ENCODE measurements at places on chromosomes 5 and 9.

DNA sequence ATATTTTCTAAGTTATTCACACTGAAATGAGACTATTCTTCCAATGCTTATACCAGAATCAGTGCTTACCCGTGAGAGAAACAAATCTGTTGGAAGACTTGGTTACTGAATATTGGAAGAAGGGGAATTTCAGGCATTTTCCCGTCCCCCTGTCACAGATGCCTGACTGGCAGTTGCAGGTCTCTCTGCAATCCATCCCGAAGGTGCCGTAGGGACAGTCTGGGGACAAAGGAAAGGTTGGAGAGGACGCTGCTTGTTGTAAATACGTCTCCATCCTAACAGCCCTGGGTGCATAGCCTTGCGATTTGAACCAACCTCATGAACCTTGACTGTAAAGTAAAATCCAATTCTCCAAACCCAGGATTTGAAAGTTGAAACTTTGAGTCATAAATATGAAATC lies 3.5 kb downstream of the ESM1 start:
- DNase-seq = no peak

- DNase-seq = no peak
These were observed 42.9 kb upstream of the HAND1 start for GRCh38 chr5:154520861-154521453.

DNA sequence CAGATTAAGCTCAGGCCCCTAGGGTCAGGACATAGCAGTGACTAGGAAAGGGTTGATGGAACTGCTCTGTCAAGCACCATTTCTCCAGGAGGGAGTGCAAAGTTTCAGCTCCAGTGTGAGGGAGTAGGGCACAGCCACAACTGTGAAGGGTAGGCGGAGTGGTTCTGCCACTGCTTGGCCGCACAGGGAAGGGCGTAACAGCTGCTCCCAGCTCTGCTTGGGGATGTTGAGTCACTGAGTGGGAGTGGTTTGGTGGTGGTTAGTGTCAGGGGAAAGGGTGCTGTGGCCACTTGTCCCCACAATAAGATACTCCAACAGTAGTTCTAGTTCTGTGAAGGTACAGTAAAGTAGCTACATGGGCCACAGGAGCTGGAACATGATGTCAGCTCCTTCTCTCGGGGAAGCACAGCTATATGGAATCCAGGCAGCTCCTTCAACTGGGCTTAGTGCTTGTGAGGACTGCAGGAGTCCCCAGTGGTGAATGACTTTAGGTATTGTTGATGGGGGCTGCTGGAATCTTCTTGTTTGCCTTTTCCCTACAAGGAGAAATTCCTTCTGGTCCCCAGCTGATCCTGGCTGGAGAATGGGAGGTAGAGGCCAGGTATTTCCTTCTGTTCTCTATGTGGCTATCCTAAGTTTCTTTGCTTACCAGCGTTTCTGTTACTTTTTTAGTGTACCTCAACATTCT lies 314.5 kb downstream of the SPATA31D1 start:
- DNase-seq = no peak

GRCh38 chr9:106795031-106795430 lies 67.9 kb upstream of the ZNF462 start:
- no peak for DNase-seq

- no peak for DNase-seq
These were observed 431.7 kb upstream of the CTNND2 start for GRCh38 chr5:12335938-12336337.

- DNase-seq = peak; percentile 68
These were observed 81.7 kb upstream of the ZBTB43 start for GRCh38 chr9:126722922-126723806.

GRCh38 chr5:169801781-169802180 lies 164.7 kb downstream of the DOCK2 start:
- DNase-seq = no peak

- no peak for DNase-seq
These were observed 113.5 kb upstream of the WWC1 start for GRCh38 chr5:168177831-168178450.

- peak; percentile 24 for DNase-seq
These were observed 30.6 kb upstream of the IQGAP2 start for GRCh38 chr5:76372323-76373054.

DNA sequence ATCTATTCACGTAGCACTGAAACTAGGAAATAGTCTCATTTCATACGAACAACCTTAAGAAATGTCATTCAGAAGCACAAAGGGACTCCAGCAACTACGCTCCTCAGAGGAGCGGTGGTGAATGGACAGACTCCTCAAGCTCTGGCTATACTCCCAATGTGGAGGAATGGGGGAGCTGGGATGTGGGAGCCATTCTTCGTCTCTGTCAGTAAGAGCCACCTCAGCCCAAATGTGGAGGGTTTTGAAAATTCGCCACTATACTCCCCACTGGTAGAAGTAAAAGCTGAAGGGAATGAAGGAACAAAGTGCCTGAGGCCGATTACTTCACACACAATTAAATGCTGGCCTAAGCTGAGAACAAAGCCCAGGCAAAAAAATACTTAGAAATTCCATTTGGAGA lies 96.3 kb downstream of the ADAMTS12 start:
- DNase-seq = no peak

DNA sequence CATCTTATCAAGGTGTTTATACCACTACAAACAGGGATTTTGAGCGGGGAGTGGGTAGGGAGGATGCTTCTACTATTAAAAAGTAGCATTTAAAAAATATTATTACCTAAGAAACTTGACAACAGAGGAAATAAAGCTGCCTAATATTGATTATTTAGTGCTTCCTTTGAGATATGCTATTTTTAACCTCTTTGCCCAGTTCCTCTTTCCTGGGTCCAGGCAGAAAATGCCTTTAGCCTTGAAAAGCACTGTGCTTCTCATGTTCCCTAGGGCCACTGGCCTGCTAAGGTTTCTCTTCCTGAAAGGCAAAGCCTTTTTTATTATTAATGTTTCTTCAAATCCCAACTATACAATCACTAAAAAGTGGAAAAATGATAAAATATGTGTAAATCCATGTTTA lies 217.2 kb upstream of the HAPLN1 start:
- DNase-seq = no peak

- no peak for DNase-seq
These were observed 30.6 kb downstream of the GPR107 start for GRCh38 chr9:130084337-130084736.

DNA sequence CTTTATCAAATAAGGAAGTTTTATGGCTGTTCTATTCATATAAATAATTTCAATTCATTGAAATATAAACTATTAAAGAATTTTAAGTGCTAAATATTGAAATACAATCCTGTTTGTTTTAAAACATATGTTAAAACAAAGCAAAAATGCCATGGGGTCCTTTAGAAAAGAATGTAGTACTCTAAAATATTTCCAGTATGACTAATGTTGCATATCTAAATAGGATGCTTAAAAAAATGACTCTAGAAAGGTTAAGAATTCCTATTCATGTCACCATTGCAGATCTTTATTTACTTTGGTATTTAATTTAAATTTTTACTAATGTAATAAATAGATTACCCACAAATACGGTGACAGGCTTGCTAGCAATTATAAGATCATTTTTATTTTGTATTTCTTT lies 132.3 kb downstream of the ZNF608 start:
- DNase-seq = no peak

- DNase-seq = no peak
These were observed 37.0 kb downstream of the B4GALT1 start for GRCh38 chr9:33129886-33130881.

- no peak for DNase-seq
These were observed 44.3 kb downstream of the ERBIN start for GRCh38 chr5:65970481-65971367.

- no peak for DNase-seq
These were observed 369.5 kb downstream of the NTRK2 start for GRCh38 chr9:85038824-85039608.

GRCh38 chr5:113124265-113124664 lies 147.7 kb downstream of the DCP2 start:
- no peak for DNase-seq

DNA sequence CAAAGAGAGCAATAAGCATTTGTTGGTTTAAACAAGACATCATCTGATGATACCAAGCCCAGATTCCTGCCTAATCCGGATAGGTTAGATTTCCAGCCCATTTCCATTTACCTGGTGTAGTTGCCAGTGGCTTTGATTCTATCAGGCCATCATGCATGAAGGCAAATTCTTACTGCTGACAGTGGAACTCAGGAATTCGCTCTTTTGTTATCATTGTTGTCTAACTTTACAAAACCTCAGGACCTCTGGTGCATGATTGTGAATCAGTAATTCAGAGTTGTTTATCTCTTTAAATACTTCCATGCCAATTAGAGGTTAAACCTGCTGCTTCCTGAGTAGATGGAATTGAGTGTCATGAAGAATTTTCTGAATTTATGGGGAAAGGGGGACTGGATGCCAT lies 76.5 kb downstream of the C9orf152 start:
- DNase-seq = no peak

- DNase-seq = no peak
These were observed 105.2 kb upstream of the CACNA1B start for GRCh38 chr9:137772281-137772873.

- no peak for DNase-seq
These were observed 312.3 kb upstream of the NMUR2 start for GRCh38 chr5:152717393-152717792.

DNA sequence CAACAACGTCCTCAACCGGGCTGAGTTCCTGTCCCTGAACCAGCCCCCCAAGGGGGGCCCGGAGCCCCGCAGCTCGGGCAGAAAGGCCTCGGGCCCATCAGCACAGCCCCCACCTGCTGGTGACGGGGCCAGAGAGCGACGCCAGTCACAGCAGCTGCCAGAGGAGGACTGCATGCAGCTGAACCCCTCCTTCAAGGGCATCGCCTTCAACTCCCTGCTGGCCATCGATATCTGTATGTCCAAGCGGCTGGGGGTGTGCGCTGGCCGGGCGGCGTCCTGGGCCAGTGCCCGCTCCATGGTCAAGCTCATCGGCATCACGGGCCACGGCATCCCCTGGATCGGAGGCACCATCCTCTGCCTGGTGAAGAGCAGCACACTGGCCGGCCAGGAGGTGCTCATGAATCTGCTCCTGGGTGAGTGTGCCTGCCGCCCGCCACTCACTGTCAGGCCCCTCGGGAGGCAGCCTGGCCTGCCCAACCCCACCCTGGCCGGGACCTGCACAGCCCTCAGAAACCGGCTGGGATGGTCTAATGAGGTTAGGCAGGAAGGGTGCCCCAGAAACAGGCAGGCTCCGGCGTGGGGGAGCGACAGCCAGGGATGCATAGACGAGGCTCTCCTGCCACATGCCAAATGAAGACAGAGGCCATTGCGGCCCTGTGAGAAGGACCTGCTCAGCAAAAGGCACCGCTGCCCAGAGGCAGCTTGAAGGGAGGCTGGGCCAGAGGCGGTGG lies 678 bp downstream of the PLPP7 start:
- DNase-seq = no peak

- no peak for DNase-seq
These were observed 11.9 kb upstream of the COX7C start for GRCh38 chr5:86605881-86606280.

DNA sequence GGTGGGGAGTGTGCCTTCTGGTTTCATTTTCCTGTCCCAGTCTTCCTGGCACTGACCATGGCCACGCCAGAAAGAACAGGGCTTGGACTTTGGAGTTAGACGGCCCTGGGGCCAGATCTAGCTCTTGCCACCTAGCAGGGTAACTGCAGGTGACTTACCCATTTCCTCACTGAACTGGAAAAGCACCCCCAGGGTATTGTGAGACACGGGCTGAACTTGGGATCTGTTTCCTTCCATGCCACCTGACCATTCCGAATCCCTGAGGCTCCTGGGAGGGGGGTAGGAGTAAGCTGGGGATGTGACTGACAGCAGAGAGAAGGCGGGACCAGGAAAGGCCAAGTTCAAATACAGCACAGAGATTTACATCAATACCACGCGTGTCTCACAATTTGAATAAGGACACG lies 9.4 kb downstream of the HNRNPAB start:
- no peak for DNase-seq

GRCh38 chr9:728535-728934 lies 113.0 kb upstream of the DMRT1 start:
- DNase-seq = no peak

DNA sequence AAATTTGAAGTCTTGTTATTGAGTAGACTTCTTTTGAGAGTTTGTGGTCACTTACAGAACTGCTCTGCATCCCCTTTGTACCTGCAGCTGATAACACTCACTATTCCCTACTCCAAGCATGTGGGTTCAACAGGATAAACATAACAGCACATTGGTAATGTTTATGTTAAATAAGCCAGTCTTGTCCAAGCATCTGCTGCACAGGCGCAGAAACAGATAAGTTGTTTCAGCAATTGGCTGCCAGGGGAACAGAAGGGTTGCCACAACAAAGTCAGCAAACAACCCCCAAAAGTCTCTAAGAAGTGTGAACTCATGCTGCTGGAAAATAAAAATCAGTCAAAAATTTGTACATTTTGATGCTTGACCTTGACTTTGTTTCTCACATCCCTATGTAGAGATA lies 174.6 kb downstream of the GDNF start:
- DNase-seq = no peak

GRCh38 chr5:54178207-54178606 lies 132.2 kb downstream of the ARL15 start:
- DNase-seq = no peak

DNA sequence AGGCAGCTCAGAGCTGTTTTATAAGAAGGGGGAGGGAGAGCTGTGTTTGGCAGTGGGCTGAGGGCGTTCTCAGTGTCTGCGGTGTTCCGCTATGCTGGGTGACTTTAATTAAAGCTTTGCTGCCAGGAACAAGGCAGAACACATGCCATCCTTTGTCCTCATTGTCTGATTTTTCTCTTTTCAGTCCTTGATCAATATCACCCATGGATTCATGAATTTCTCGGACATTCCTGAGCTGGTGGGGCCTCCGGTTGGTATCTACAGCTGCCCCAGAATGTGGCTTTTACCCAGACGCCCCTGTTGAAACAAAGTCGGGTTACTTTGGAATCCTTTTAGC lies 66.5 kb upstream of the TGFBR1 start:
- DNase-seq = no peak

- DNase-seq = no peak
These were observed 46.5 kb upstream of the VDAC1 start for GRCh38 chr5:134051305-134051704.

GRCh38 chr5:180636016-180636402 lies 13.4 kb downstream of the FLT4 start:
- no peak for DNase-seq

Measured in CD4-positive, alpha-beta T cell (primary cell).